ENCODE measurements at places on chromosomes 4 and X. TPM values are rescaled to one million over a fixed set of nuclear protein-coding genes. Genes with fewer than 3 reads are reported as not detected.

GRCh38 chr4:137543198-137543597 is 10.9 kb upstream of the PCDH18 start:
- DNase-seq = no peak

The GPR82 gene
- 0.33 TPM for total RNA-seq

The BCORL1 gene
- total RNA-seq = 18.8 TPM

- DNase-seq = no peak
These were observed 242.8 kb upstream of the DKK2 start for GRCh38 chr4:107278791-107279483.

The RS1 gene
- not detected for total RNA-seq

The GRIA2 gene
- total RNA-seq = not detected

The ARMCX4 gene
- total RNA-seq = 7.4 TPM

The UGT2A1 gene
- total RNA-seq = not detected

DNA sequence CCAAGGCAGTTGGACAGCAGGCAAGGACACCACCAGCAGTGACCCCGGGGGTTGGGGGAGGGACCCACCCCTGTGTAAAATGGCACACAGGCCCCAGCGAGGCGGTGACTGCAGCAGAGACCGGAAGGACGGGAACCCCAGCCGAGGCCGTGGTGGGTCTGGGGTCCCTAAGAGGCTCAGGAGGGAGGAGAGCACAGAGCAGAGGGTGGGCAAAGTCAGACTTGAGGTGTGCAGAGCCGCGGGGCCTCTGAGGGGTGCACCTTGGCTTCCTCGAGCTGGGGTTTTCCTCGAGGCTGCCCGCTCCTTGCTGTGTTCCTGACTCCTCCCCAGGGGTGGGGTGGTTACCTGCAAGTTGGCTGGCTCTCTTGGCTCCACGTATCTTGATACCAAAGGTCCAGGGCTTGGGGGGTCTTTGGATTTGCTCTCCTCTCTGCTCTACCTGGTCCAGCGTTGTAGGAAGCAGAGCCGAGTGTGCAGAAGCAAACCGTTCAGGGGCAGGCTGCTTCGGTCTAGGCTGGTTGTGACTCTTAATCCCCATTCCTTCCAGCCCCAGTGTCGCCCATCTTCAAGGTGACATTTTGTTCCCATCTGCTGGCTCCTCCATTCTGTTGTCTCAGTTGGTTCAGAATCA is 37.9 kb upstream of the SORCS2 start:
- DNase-seq = peak; percentile 54

DNA sequence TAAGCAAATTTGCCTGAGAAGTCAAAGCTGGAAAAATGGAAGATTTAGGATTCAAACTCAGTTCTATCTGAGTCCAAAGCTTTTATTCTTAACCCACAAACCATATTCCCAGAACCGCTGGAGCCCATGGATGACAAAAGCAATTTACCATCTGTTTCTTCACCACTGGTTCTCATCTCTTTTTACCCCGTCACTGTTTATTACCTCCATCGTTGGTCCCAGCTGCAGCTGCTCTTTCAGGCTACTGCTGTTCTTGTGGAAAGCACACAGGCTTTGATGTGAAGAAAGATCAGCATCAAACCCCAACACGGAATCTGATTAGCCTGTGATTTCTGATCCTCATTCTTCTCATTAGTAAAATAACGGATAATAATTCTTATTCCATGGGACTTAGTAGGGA is 9.5 kb downstream of the FBXO8 start:
- DNase-seq = no peak

The NOX1 gene
- total RNA-seq = not detected

The PPP2R2C gene
- total RNA-seq = not detected

- DNase-seq = no peak
These were observed 20.8 kb upstream of the FREM3 start for GRCh38 chr4:143721317-143721716.

The SFRP2 gene
- not detected for total RNA-seq

DNA sequence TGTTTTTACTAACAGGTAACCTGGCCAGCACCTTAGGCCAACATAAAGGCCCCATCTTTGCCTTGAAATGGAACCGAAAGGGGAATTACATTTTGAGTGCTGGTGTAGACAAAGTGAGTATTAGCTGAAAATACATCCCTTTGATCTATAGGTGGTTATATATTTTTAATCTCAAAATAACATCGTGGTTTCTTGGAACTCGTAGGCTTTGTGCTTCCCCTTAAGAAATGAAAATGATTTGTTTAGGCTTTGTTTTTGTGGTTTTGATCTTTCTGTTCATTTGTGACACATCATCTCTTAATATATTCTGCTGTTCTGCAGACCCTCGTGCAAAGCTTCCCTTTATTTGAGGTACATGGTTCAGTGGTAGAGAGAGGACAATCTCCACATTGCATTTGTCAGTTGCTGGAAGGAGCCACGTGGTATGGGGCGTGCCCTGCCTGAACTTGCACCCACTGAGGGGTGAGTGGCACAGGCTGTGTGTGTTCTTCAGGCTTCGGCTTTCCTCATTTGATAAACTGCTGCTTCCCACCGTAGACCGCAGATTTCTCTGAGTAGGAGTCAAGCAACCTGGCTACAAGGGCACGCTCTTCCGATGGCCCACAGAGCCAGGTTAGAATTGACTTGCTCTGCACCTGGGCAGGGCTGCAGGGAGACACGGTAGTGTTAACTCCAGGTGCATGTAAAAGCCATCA is 72.2 kb downstream of the GPR143 start:
- DNase-seq = no peak

DNA sequence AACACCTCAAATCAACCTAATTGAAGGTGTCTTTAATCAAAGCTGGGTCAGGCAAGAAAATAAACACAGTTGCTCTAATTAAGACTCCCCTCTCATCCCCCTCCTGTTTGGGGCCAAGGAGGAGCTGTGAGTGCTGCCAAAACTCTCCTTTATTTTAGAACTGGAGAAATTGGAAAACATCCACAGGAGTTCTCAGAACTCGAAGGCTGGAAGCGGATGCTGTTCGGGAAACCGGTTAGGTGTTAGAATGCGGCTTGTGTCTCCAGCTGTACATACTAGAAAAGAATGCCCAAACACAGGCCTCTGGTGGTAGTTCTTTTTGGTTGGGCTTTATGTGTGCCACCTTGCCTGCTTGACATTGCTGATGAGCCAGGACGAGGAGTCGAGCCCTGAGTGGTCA is 118.2 kb downstream of the GPR143 start:
- no peak for DNase-seq

DNA sequence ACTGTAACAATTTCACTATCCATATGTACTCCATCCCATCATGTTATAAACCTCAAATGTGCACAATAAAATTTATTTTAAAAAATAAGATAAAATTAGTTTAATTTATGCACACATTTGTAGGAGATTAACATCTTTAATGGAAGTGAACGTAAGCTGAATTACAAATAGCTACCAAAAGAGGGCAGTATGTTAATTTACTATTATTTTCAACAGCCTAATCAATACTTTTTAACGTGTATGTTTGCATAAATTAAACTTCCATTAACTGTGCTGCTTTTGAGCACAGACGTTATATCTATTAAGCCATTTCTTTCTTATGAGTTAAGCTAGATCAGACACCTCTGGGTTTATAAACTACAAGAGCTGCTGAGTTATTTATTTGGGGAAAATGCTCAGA is 56.5 kb upstream of the PHKA2 start:
- no peak for DNase-seq

GRCh38 chr4:145907812-145908211 is 30.8 kb downstream of the ZNF827 start:
- DNase-seq = no peak

GRCh38 chr4:73433140-73433539 is 2.9 kb upstream of the AFP start:
- DNase-seq = no peak

- DNase-seq = no peak
These were observed 646.0 kb upstream of the PITX2 start for GRCh38 chr4:111268769-111269414.

GRCh38 chrX:18075603-18076002 is 145.1 kb downstream of the BEND2 start:
- no peak for DNase-seq

The KIT gene
- total RNA-seq = 0.78 TPM

GRCh38 chr4:48462363-48462762 is 20.8 kb upstream of the SLC10A4 start:
- DNase-seq = no peak

GRCh38 chr4:81494031-81494431 is 22.3 kb upstream of the RASGEF1B start:
- DNase-seq = no peak

GRCh38 chr4:124803026-124803425 is 90.5 kb upstream of the ANKRD50 start:
- DNase-seq = no peak

The HELT gene
- not detected for total RNA-seq

The NSUN7 gene
- 0.12 TPM for total RNA-seq

DNA sequence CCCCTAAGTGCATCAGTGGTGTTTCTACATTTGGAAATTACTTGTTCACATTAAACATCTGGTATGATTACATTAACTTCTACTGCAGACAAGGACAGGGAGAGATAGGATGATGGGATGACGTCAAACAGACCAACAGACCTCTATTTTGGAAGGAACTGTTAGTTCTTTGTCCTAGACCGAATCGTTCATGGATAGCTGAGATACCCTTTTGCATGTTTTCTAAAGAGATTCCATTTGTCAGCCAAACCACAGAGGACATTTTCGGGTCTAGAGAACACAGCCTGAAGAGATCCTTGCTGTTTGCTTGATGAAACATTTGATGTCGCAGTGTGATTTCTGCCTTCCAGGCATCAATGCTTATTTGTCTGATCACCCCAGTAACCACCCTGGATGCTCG is 27.7 kb downstream of the CHST7 start:
- DNase-seq = no peak

GRCh38 chr4:54091637-54092404 is 8.1 kb upstream of the GSX2 start:
- DNase-seq = peak; percentile 90

- DNase-seq = no peak
These were observed 383.8 kb downstream of the GRXCR1 start for GRCh38 chr4:43276321-43276720.

The PAPSS1 gene
- 12.1 TPM for total RNA-seq

DNA sequence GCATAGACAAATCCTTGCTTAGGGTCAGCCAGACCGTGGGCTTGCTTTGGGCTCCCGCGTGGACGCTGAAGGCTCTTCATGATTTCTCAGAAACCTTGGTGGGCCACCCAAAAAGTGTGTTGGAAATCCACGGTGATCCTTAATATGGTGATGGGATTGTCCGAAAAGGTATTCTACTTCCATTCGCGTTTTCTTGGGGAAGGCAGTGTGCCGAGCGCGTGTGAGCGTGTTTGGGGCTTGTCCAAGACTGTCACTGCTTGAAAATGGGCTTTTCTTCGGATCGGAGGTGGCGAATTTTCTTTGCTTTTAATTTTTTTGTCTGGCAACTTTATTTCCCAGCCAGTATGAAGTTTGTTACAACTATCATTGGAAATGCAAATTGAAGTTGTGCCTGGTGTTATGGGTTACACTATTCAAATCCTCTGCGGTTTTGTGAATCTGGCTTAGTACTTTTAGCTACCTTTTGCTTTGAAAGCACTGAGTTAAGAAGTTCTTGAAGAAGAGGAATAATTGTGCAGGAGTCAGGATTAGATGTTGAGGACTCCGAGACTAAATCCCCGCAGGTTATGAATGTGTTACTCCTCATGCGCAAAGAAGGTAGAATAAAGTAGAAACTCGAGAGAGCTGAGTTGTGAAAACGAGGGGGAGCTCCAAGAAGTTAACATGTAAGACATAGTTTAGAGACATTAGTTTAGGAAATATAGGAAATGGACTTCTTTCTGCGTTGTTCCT is 3.2 kb downstream of the SPRY1 start:
- DNase-seq = no peak

All from natural killer cell treated with Interleukin-12 subunit alpha and Interleukin-12 subunit beta and Interleukin-15 and Interleukin-18, amount 100 ng/mL, for 72 hours (primary cell).